ENCODE measurements at places on chromosomes 1 and 21.

DNA sequence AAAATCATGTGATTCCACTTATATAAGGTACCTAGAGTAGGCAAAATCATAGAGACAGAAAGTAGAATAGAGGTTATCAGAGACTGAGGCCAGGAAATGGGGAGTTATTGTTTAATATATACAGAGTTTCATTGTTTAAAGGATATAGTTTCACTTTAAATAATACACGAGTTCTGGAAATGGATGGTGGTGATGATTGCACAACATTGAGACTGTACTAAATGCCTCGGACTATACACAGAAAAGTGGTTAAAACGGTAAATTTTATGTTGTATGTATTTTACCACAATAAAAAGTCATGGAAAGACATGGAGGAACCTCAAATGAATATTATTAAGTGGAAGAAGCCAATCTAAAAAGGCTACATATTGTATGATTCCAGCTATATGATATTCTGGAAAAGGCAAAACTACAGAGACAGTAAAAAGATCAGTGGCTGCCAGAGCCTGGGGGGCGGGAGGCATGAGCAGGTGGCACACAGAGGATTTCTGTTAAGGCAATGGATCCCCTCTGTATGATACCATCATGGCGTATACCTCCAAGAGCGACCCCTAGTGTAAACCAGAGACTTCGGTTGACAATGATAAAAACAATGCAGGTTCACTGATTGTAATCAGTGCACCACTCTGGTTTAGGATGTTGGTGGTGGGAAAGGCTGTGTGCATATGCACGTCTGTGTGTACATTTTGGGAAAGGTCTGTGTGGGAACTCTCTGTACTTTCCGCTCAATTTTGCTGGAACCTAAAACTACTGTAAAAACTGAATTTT lies 7.5 kb downstream of the C1orf198 start:
- no peak for DNase-seq

GRCh38 chr1:13540866-13541265 lies 27.1 kb upstream of the LRRC38 start:
- DNase-seq: no peak

DNA sequence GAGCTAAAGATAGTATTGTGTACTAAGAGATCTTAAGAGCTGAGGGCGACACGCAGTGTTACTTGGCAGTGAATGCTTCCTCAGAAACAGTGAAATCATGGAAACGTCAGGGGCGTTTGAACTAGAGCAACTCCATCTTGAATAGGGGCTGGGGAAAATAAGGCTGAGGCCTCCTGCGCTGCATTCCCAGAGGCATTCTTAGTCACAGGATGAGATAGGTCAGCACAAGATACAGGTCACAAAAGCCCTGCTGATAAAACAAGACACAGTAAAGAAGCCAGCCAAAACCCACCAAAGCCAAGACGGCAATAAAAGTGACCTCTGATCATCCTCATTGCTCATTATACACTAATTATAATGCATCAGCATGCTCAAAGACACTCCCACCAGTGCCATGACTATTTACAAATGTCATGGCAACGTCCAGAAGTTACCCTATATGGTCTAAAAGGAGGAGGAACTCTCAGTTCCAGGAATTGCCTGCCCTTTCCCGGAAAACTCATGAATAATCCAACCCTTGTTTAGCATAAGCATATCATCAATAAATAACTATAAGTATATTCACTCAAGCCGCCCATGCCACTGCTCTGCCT lies 37.5 kb upstream of the FMN2 start:
- no peak for DNase-seq

- DNase-seq: peak; percentile 39
Observed at GRCh38 chr1:44239331-44239960, 26.2 kb downstream of the DMAP1 start.

GRCh38 chr1:26020330-26020768 lies 1.2 kb upstream of the EXTL1 start:
- no peak for DNase-seq

- DNase-seq: no peak
Observed at GRCh38 chr1:25724966-25725365, 75.0 kb upstream of the SELENON start.

DNA sequence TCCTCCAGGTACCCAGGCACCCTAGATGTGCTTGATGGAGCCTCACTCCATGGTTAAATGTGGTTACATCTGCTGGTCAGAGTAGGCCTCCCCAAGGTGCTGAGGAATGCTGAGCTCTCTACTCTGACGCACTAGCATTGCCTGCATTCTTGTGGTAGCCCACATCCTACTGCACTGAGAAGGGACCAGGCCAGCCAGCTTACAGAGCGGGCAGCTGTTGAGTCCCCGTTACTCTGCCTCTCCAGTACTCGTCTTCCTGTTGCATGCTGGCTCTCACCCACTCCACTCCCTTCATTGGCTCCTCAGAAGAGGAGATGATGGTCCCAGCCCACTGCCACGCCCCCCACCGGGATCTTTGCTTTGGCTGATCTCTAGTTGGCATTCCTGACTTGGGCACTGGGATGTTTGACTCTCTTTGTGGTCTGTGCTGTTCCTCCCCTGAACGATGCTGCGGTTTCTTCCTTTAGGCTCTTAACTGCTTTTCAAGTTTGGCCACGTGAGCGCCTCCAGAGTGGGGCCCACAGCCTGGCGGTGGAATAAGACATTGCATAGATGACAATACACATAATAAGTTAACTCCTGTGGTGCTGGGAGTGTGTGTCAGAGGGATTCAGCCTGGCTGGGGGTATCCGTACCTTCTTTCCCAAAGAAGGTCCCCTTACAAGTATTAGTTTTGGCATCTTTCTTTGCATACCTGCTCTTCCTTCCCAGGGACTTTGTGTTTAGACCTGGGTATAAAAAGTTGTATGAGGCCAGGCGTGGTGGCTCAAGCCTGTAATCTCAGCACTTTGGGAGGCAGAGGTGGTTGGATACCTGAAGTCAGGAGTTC lies 18.6 kb downstream of the AZIN2 start:
- DNase-seq: peak; percentile 100

DNA sequence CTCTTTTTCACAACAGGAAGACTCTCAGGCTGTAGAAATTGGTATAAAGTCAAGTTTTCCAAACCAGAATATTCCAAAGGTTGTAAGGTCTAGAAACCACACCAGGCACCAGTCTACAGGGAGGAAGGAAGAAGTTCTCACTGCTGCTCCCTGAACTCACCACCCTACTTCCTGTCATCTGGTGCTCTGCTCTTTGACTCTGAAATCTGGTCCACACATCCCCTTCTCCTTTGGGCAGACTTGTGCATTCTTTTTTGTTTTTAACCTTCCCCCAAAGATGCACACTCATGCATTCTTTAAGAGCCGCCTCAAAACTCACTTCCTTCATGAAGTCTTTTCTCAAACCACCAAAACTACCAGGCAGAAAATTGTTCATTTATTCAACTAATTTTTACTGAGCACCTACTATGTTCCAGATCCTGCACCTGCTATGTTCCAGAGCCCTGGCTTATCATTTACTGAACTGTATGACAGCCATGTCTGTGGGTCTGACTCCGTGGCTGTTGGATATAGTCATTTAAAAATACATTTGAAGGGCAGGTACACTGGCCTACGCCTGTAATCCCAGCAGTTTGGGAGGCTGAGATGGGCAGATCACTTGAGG lies 30.1 kb upstream of the EPS15 start:
- no peak for DNase-seq

- DNase-seq: peak; percentile 75
Observed at GRCh38 chr1:63713627-63714481, 60.0 kb upstream of the ROR1 start.

DNA sequence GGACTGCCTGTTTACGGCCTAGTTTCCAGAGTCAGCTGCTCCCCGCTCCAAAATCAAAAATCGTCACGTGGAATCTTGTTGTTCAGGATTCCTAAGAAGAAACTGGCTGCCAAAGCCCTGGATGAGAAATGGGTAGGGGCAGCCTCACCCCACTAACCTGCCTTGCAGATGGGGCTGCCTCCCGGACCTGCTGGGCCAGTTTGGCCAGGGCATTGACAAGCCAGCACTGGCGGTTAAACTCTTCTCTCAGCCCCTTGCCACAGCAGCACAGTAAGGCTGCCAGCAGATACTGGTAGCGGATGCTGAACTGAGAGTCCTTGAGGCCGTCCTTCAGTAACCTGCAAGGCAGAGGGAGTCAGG lies 31.6 kb upstream of the PPP1R15B start:
- no peak for DNase-seq

DNA sequence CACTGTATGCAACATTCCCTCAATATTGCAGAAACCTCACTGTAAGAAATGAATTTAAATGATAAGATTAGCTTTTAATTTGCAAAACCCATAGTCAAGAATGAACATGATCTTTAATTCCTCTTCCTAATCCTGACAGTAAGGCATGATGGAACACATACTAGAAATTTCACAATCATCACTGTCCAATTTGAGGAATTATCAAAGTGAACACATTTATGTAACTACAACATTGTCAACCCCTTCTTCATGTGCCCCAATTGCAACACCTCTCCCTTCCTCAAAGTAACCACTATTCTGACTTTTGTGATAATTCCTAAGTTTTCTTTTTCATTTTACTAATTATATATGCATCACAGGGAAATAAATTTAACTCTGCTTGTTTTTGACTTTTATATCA lies 103.1 kb downstream of the LHX8 start:
- DNase-seq: no peak

DNA sequence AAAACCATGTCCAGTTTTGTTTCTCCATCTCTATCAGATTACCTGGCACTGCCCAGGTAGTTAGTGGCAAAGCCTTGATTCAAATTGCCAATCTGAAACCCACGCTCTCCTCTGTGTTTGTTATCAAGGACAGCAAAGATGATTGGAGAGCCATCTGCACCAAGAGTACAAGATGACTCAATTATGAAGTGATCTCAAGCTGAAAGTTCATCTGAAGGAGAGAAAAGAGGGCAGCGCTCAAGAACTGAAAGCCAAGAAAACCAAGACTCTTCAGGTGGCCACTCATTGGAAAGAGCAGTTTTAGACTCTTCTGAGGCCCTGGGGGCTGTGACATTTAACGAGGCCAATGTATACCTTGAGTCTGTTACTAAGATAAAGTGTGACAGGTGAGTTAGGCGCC lies 13.8 kb downstream of the RXRG start:
- DNase-seq: no peak

GRCh38 chr1:203655671-203656070 lies 29.0 kb downstream of the ATP2B4 start:
- DNase-seq: no peak

GRCh38 chr21:46145159-46145839 lies 10.1 kb downstream of the FTCD start:
- DNase-seq: no peak

- DNase-seq: no peak
Observed at GRCh38 chr21:16241016-16241415, 511.2 kb downstream of the USP25 start.

GRCh38 chr1:9228609-9229008 lies 6.0 kb upstream of the H6PD start:
- DNase-seq: peak; percentile 77

DNA sequence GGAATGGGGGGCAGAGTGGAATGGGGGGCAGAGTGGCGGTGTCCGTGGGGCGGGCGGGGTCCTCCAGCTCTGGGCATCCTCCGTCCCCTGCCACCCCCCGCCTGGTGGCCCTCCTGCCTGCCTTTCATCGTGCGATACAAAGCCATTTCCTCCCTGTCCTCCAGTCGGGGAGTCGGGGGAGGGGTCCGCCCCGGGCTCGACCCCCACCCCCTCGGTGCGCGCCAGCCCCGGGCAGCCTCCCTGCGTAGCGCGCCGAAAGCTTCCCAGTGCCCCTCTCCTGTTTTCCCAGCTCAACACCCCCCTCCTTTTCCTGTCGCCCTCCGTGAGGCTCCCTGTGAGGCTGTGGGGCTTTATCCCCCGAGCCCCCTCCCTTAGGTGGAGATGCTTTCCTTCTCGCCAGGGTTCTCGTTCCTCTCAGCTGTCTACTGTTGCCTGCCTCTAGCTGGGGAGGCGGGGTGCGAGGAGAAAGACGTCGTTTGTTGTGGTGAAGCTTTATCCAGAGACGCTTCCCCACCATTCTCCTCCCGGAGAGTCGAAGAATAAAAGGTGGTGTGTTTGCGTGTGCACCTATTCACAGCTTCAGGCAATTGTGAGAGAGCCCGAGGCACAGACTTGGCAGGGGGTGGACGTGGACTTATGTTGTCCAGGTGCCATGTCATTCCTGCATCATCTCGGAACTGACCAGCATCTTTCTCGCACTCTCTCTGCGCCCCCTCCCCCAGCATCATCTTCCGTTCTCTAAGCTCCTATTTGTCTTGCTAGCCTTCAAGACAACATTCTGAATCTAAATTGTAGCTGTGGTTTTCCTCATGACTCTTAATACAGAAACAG lies 848 bp downstream of the DNM3 start:
- DNase-seq: no peak

- no peak for DNase-seq
Observed at GRCh38 chr1:154416471-154417337, 11.6 kb downstream of the IL6R start.

DNA sequence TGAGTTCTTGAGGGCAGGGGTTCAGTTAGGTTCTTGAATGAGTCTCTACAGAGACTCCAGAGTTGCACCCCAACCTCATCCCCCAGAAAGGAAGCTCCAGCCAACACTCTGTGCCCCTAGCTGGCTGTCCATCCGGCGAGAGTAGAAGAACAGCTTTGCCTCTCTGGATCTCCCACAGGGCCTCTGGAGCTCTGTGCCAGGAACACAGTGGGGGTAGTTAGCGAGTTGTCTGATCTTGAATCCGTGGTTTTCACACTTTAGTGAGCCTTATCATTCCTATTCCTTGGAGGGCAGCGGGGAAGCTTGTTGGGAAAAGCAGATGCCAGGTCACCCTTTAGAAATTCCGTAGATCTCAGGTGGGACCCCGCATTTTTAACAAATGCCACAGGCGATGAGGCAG lies 45.0 kb downstream of the STUM start:
- DNase-seq: no peak

DNA sequence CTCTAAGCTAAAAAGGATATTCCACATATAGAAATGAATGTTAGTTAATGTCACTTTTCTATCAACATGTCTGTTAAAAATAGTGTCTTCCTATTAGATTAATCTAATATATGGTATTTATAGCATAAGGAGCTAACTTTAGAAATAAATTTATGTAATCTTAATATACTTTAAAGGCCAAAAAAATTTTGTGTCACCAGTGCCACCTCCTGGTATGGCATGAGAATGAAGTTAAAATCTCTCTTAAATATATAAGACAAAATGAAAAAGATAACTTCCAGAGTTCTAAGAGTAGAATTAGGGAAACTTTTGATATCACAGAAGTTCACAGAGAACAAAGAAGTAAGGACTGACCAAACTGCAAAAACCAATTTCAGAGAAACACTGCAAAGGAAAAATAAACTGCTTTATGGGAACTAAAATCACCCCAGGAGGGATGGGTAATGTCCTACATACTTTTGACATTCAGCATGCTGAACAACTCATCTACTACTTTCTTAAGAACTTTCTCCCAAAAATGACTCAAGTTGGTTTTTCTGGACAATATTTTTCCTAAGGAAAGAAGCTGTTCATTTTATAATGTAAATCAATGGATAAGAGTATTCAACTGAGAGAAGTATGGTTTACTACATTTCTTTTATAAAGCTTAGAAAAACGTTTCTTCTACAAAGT lies 82.8 kb downstream of the TRIM33 start:
- DNase-seq: no peak

GRCh38 chr1:206074839-206075238 lies 21.9 kb downstream of the RHEX start:
- DNase-seq: no peak

GRCh38 chr1:191065771-191066170 lies 588.1 kb upstream of the BRINP3 start:
- no peak for DNase-seq
